ENCODE measurements at places on chromosomes 5 and 9. TPM values are rescaled to one million over a fixed set of nuclear protein-coding genes. Genes with fewer than 3 reads are reported as not detected.

GRCh38 chr9:133913571-133914369 lies 78.4 kb downstream of the VAV2 start:
- no peak for DNase-seq

DNA sequence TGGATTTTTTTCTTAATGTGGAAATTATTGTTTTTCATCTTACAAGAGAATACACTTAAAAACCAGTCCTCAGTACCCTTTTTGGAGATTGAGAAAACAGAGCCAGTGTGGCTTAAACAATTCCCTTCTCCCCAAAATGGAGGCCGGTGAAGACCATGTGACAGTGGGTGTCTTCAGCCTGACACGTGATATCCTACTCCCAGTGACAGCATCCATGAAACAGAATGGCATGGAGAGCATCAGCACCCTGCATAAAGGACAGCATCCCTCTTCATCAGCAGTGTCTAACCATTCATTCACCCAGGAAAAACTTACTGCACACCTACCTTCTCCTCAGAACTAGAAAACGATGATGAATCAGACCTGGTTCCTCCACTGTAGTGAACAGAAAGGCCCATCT lies 103.4 kb upstream of the RAI14 start:
- peak; percentile 11 for DNase-seq

IL33 gene
- total RNA-seq: not detected

- DNase-seq: no peak
Observed at GRCh38 chr9:126337729-126338372, 11.2 kb downstream of the MVB12B start.

- no peak for DNase-seq
Observed at GRCh38 chr9:6072865-6073264, 57.4 kb upstream of the RANBP6 start.

- DNase-seq: no peak
Observed at GRCh38 chr9:93345643-93346230, 105.7 kb upstream of the FAM120A start.

All from HT1080 (cell line).